ENCODE measurements at places on chromosomes 4 and X.

- DNase-seq: no peak
Observed at GRCh38 chrX:39811376-39811775, 286.4 kb downstream of the BCOR start.

DNA sequence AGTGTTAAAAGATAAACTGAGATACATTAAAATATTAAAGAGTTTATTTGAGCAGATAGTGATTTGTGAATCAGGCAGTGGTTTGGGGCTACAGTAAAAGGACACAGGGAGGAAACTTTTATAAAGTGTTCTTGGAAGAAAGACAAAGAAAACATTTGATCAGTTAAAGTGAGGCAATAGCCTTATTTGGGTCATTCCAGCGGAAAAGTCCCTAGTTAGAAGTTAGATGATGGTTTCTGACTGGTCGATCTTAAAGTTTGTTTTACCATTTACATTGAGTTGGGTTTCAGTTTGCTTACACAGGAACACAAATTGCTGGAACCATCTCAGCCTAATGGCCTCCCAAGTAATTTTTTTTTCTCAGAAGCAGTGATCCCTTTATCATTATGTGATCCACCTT is 69.7 kb downstream of the PPP1R2C start:
- DNase-seq: no peak

DNA sequence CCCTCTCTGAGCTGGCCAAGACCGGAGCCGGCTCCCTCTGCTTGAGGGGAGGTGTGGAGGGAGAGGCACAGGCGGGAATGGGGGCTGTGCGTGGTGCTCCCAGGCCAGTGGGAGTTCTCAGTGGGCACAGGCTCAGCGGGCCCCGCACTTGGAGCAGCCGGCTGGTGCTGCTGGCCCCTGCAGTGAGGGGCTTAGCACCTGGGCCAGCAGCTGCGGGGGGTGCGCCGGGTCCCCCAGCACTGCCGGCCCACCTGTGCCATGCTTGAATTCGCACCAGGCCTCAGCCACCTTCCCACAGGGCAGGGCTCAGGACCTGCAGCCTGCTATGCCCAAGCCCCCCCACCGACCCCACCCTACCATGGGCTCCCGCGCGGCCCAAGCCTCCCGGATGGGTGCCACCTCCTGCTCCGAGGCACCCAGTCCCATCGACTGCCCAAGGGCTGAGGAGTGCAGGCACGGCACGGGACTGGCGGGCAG is 602.5 kb downstream of the KCTD8 start:
- DNase-seq: no peak

GRCh38 chrX:148441387-148441786 is 59.0 kb upstream of the AFF2 start:
- DNase-seq: no peak

DNA sequence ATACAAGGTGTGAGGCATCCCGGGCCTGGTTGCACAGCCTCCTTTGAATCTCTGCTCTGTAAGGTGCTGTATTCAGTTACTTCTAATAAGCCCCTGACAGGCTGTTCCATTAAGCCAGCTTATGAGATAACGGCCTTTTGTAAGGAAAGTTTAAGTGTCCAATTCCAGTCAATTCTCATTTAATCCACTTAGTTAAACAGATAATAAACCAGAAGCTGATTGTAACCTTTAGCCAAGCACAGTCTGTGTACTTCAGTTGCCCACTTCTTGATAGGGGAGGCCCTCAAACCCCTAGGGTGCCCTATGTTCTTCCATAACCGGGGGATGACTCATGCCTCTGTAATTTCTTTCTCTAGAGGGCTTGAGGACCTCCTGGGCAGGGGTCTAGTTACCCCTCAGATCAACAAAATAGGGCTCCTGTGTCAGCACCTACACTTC is 63.4 kb downstream of the RASL11B start:
- DNase-seq: no peak

- peak; percentile 99 for DNase-seq
Observed at GRCh38 chr4:108058685-108059440, 69.2 kb downstream of the HADH start.

DNA sequence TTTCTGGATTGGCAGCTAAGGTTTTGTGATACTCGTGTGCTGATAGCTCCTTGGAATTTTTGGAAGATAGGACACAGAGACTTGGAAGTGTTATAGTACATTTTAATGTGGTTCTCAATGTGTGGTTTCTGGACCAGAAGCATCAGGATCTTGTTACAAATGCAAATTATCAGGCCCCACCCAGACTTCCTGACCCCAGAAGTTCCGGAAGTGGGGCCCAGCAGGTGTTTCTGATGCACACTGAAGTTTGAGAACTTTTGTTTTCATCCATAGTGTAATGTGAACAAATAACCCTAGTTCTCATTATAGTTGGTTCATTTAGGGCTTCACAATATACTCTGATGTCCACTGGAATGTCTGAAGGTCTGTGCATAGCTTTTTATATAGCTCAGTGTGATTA is 49.6 kb downstream of the LAMP2 start:
- no peak for DNase-seq

DNA sequence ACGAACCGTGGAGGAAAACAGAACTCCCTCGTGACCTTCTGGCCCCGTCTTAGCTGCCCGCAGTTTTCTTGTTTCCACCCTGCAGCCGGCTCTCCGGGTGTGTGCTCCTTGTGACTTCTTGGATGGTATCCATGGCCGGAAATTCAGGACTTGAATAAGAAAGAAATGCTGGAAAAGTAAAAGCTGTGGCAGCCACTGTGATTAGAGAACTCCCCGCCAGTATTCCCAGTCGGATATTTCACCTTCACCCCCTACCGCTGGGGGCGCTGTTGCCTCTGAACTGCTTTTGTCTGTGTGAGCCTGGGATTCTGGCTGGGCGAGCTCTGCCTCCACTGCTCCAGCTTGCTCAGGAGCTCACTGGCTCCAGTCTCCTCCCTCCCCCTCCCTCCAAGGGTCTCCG is 41.5 kb upstream of the CYP4V2 start:
- peak; percentile 74 for DNase-seq

DNA sequence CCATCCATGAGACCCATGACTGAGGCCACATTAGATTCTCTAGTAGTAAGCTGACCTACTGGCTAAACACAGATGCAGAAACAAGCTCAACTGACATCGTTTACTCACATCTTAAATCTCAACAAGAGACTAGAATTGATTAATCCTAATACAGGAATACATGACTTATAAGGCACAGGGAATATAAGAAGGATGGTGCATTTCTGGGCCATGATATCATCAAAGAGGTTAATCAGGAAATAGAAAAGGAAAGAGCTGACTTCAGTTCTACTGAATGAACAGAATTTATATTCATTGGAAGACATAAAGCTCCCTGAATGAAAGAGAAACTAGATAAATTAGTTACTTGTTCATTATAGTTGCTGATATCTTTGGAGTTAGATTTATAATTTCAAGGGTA is 1406.5 kb downstream of the STIM2 start:
- peak; percentile 9 for DNase-seq

- DNase-seq: no peak
Observed at GRCh38 chr4:125243789-125244397, 70.9 kb upstream of the FAT4 start.

GRCh38 chr4:105563352-105563751 is 10.9 kb downstream of the ARHGEF38 start:
- no peak for DNase-seq

GRCh38 chrX:112662559-112663427 is 16.9 kb downstream of the LHFPL1 start:
- DNase-seq: peak; percentile 58

- no peak for DNase-seq
Observed at GRCh38 chrX:118574666-118575065, 79.1 kb downstream of the DOCK11 start.

DNA sequence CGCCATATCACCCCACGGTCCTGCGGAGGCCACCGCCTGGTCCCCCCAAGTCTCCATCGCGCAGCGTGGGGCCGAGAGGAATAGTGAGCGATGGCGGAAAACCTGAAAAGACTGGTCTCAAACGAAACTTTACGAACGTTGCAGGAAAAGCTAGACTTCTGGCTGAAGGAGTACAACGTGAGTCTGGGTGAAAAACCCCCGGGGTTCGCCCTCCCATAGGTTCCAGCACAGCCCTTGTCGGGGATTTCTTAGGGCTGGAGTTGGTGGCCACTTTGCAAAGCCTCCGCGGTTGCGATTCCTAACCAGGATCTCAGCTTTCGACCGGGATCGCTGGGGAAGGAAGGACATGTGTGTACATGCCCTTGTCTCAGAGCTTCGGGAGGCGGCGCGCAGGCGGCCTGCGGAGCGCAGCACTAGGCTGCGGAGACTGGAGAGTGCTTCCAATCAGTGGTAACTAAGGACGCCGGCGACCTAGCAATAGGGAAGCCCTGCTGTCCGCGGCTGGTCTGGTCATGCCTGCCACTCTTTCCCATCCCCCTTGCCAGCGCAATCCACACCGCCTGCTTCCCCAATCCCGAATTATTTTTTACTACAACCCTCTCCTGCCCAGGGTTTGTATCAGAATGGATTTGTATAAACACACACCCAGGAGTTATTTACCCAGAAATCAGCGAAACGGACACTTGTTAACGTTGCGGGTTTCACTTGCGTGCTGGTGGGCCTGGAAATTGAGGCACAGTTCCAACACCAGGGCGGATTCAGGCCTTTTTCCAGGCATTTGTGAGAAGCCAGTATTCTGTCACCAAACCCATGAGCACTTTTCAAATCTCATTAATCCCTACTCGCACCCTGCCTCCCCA is 741 bp downstream of the SPATA18 start:
- no peak for DNase-seq

GRCh38 chr4:3240936-3241522 is 7.9 kb upstream of the MSANTD1 start:
- DNase-seq: no peak

- DNase-seq: no peak
Observed at GRCh38 chrX:46617906-46618305, 44.3 kb downstream of the CHST7 start.

GRCh38 chr4:74823194-74823593 is 28.9 kb upstream of the BTC start:
- DNase-seq: no peak

GRCh38 chr4:76300012-76300411 is 6.5 kb upstream of the STBD1 start:
- DNase-seq: no peak

GRCh38 chrX:150844016-150844415 is 54.5 kb downstream of the CD99L2 start:
- DNase-seq: no peak

DNA sequence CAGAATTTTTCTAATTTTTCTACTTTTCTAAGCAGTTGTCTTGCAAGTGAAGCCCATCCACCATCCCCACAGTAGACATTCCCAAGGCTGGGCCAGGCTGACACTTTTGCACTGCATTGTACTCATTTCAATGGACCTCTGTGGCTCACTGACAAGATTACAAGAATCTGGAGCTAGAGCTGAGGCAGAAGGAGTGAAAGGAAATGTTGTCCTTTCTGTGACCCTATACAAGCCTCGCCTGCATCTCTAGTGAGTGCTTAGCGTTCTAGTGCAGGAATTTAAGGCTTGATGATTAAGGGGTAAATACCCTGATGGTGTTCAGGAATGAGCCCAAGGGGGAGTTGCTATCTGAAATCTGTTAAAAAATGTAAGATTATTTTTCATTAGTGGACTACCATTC is 6.3 kb downstream of the MAGED1 start:
- no peak for DNase-seq

- DNase-seq: no peak
Observed at GRCh38 chr4:112422644-112423043, 93.3 kb downstream of the NEUROG2 start.

DNA sequence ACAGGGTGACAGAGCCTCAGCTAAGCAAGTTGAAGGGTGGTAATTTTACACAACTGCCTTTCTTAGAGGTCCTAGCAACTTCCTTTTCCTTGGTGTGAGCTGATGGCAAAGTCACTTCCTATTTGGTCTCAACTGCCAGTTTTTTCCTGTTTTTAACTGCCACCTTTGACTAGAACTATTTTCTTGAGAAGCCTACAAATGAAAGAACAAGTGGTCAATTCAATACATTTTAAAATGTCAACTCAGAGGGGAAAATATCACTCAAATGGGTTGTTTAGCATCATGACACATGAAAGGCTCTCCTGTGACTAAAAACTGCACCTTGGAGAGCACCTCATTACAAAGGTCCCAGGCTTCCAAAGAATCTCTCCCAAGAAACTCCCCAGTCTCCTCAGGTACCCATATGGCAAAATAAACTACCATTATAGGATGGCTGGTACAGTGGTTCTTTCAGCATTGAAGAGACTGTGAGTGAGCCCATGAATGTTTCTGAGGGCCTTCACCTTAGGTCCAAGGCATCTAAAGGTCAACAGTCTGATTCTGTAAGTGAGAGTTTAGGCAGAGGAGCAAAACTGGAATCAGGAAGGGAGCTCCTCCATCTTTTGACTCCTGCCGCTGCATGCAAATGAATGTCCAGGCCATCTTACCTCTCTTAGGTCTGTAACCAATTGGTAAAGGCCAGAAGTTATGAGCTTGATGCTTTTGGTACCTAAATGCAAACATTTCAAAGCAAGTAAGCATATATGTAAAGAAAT is 5.5 kb upstream of the STK26 start:
- DNase-seq: no peak

Measured in COLO829 (cell line).